Fibroblast of lung (primary cell): ENCODE measurements at places on chromosomes 11 and 22. TPM values are rescaled to one million over a fixed set of nuclear protein-coding genes. Genes with fewer than 3 reads are reported as not detected.

The TYMP gene
- 40.1 and 40.8 TPM in 2 replicates for total RNA-seq

The RAB36 gene
- total RNA-seq: 1.5 and 2.5 TPM in 2 replicates

The HIC2 gene
- 1.8 and 2.3 TPM in 2 replicates for total RNA-seq

The MS4A6E gene
- total RNA-seq: not detected in 2 replicates

The C11orf86 gene
- not detected in 2 replicates for total RNA-seq

The OR2AG1 gene
- not detected in 2 replicates for total RNA-seq

The SLC15A3 gene
- total RNA-seq: 19.5 and 29.9 TPM in 2 replicates

The SLC16A8 gene
- under 0.01 and 0.26 TPM in 2 replicates for total RNA-seq

The FAM111B gene
- 0.26 and 0.33 TPM in 2 replicates for total RNA-seq

The BTBD18 gene
- total RNA-seq: not detected in 2 replicates

The USP2 gene
- total RNA-seq: 0.77 and 2.3 TPM in 2 replicates

The RIBC2 gene
- under 0.01 TPM in 1 of 2 replicates, not detected in the other for total RNA-seq

The CCDC87 gene
- total RNA-seq: 0.26 and 0.33 TPM in 2 replicates

The PRG2 gene
- not detected in 2 replicates for total RNA-seq

The LDLRAD3 gene
- total RNA-seq: 3.8 and 4.9 TPM in 2 replicates

The MTCH2 gene
- total RNA-seq: 52.1 and 64.4 TPM in 2 replicates

The ZC3H7B gene
- 39.3 and 64.4 TPM in 2 replicates for total RNA-seq

The TUB gene
- 9.6 and 10.3 TPM in 2 replicates for total RNA-seq

The MACROD1 gene
- 24.8 and 28.2 TPM in 2 replicates for total RNA-seq

The OR10A6 gene
- total RNA-seq: under 0.01 TPM in 1 of 2 replicates, not detected in the other

The LAYN gene
- 55.7 and 117 TPM in 2 replicates for total RNA-seq

The E2F8 gene
- 0.17 TPM in 1 of 2 replicates, not detected in the other for total RNA-seq

The OR6T1 gene
- not detected in 2 replicates for total RNA-seq

The TRPM5 gene
- not detected in 2 replicates for total RNA-seq
